Renal cortex interstitium (tissue), 15 donors: ENCODE measurements at places on chromosomes 12 and 14.

- no peak for DNase-seq
Measured at GRCh38 chr12:90261283-90261682, 552.6 kb upstream of the ATP2B1 start.

DNA sequence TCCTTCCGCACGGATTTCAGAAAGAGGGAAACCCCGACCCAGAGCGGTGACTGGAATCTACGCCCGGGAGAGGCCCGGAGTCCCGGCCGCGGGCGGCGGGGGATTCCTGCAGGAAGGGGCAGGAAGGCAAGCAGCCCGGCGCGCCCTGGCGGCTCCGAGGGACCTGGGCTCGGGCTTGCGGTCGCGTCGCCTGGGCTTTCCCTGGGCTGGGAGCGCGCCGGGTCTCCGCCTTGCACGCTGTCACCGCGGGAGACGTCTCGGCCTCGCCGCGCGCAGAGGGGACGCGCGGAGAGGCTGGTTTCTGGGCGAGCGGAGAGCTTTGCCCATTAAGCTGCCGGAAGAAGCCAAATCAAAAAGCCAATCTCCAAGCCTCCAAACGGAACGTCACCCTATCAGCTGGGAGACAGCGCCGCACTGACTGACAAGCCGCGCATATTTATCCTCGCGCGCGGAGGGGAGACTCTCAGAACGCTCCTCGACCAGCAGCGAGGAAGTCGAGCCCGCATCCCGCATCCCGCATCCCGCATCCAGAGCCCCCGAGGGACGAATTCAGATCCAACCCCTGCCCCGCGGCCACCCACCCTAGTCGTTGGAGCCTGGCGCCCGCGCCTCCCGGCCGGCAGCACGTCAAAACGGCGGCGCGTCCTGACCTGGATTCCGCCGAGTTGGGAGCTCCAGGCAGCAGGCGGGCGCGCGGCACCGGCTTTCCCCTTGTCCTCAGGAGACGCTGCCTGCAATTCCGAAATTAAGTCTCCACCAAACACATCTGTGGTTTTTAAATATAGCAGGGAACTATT lies at the start of gene SLC8A3:
Gene SLC8A3, minus strand, starts transcription at position 293 of the 797 bp plus-strand sequence. CDS start 20,529 bp downstream, outside the sequence.
- peak; percentile 28 for DNase-seq

DNA sequence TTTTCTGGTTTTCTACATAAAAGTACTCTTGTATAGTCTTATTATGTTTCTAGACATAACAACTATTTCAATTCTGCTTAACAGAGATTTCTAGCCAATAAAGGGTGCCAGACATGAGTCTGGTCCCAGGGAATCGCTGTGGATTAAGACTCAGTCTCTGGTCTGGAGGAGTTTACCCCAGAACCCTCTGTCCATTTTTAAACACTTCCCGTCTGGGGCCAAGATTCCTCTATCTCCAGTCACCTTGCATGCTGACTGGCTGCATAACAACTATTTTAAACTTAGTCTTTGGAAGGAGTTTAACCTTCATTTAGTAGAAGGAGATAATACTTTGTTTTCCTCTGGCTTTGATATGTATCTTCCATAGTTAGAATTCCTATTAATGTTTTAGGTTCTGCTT lies 163.1 kb upstream of the IFNG-AS1 start:
- DNase-seq, result no peak

DNA sequence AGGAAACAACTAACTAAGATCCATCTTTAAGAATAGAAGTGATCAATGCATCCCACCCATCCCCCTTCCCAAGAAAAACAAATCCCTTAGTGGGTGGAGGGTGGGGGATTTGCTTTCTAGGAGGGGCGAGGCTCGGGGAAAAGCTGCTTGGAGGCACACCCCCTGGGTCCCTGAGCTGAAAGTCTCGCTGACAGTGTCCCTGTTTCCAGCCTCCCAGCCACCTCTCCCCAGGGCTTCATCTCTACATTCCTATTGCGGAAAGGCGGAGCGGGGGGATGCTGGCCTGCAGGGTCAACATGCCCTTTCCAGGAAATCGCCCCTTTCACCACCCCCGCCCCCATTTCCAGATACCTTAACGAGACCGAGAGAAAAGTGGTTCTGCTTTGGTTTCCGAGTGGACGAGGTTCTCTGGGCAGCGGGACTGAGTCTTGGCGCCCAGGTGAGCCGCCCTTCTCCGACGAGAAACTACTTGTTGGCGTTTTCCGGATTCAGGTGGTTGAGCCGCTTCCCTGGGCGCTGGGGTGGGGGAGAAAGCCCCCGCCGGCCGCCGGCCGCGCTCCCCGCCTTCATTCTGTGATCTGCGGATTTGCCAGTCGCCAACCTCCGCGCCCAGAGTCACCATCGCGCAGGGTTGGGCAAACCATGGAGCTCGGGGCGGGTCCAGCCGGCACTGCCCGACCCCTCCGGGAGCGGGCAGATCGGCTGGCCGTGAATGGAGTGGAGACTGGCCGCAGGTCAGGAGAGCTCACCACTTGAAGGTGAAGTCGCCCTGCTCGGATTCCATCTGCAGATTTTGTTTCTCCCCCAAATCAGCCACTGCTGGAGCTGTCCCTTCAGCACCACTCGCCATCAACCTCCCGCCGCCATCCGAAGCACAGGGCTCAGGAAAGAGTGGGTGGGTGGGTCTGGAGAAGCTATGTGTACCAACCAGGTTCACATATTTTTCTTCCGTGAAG lies 505 bp downstream of the KCNC2 start:
- peak; percentile 54 for DNase-seq

DNA sequence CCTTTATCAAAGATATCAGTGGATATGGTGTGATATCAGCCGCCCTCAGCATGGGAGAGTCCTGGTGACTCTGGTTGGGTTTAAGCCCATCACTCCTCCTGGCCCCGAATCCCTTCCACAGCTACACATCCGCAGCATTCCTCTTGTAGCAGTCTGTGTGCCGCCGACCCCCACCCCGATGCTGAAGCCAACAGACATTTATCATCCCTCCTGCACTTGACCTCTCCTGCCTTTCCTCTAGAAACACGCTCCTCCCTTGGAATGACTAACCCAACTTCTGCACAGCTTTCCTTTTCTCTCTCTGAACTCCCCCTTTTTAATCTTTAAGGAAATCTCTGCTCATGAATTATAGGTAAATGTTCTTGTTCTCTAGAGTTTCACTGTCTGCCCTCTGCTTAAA lies 250.9 kb upstream of the FOXN3 start:
- peak; percentile 36 for DNase-seq

- no peak for DNase-seq
Measured at GRCh38 chr14:104998801-104999200, 13.2 kb downstream of the CLBA1 start.

DNA sequence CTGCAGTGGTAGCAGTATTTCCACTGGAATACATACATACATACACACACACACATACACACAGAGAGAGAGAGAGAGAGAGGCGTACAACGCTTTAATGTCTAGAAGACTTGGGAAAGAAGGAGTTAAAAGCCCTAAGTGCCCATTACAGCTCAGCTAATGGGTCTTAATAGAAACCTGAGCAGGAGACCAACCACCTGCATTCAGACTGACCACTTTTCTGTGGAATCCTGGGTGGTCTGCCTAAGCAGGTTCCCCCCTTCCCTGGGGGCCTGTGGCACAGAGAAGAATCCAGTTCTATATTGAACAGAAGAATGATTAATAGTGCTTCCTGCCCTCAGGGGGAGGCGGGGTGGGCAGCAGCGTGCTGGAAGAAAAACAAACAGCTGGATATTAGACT lies 312.4 kb upstream of the PRKD1 start:
- no peak for DNase-seq

DNA sequence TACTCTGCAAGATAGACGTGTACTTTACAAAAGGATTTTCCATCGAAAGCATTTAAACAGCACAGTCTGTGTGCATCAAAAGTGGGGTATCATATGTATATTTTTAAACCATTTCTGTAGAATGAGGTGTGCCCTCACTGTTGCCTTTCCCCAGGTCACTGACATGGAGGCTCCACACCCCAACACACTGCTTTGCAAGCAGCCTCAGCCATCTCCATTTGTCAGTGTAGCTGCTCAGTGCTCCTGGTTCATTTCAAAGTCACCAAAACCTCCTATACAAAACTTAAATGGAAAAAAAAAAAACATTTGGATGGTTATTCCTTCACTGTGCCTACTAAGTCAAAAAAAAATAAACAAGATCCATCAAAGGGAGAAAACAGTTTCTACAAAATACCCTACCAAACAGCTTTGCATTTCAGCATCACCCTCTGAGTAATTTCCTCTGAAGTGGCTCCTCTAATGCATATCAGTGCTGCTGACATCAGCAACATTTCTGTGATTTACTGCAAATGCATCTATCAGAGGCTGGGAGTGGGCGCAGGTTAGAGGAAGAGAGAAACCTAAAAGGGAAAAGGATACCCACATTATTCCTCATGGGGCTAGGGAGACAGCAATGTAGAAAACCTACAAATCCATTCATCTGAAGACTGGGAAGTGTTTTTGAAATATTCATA lies 46.0 kb downstream of the KCNK10 start:
- no peak for DNase-seq

DNA sequence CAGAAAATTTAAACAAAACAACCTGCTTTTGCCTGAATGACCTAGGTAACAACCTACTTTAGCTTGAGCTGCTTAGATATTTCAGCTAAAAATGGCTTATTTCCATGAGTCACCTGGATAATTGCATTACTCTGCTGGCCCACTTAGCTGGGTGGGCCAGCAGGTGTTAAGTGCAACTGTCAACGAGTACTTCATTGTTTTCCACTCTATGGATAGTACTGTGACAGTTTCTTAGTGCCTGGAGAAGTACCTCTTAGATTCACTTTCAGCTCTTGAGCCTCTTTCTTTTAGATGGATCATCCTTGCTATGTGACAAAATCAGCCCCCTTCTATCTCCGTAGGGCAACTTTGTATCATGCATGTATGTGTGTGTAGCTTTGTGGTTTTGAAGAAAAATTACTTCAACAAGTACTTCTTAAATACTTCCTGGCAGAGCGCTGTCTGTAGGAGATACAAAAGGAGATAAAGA lies 368.2 kb upstream of the ATP2B1 start:
- no peak for DNase-seq

DNA sequence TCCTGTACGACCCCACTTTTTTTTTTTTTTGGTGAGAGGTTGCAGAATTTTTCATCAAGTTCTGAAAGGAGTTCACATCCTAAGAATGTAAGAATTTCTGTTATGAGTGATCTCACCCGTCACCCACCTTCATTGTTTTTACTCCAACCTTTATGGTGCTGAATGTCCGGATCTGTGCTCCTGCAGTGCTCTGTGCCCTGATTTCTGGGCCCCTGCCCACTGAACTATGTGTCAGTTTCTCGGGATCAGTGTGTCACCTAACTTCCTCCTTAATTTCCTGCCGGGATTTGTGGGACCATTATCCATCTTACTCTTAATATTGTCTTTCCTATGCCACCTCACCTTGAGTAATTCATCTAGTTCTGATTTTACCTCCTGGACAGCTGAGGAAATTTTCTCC lies 11.6 kb downstream of the RASSF8 start:
- DNase-seq, result no peak

GRCh38 chr12:121889274-121889624 lies 659 bp downstream of the PSMD9 start:
- DNase-seq, result no peak

DNA sequence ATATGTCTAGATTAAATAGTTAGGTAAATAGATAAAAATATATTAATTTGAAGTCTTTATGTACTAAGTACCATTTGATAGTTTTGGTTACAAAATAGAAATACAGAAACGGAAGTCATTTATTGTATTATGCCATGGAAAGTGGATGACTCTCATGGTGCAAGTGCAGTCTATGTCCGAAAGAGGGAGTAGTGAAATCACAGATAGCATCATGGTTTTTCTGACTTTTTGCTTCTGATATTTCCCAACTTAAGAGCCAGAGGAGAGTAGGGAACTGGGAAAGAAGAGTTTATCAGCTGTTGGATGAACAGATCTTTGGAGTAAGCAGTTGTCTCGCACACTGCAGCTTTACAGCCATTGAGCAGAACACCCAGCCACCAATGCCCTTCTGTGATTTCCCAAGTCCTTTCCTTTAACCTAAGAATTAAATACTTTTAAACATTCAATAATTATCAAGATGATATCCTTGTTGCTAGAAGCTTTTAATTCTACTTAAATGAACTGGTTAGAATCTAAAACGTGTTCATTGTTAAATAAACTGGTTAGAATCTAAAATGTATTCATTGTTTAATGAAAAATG lies 18.4 kb upstream of the SRGAP1 start:
- no peak for DNase-seq

- DNase-seq, result no peak
Measured at GRCh38 chr12:59517522-59517921, 78.3 kb upstream of the SLC16A7 start.

- DNase-seq, result no peak
Measured at GRCh38 chr12:121981456-121981855, 40.2 kb upstream of the BCL7A start.

GRCh38 chr12:99752740-99753139 lies 105.2 kb downstream of the GARIN6 start:
- DNase-seq, result no peak

DNA sequence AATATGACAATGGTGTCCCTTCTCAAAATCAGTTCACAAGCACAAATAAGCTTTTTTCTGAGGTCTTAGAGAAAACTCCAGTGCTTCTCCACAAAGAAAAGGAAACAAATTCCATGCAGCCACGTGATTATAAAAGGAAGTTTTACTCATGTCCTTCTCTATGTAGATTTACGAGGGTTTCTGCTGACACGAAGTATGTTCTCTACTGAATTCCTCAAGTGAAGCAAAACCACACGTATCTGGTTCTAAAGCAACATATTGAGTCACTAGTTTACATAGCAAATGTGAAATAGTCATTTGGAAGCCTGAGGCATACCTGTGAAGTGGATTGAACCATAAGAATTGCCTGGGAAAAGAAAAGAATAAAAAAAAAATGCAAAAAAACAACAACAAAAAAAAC lies 31.9 kb downstream of the BMP4 start:
- no peak for DNase-seq

DNA sequence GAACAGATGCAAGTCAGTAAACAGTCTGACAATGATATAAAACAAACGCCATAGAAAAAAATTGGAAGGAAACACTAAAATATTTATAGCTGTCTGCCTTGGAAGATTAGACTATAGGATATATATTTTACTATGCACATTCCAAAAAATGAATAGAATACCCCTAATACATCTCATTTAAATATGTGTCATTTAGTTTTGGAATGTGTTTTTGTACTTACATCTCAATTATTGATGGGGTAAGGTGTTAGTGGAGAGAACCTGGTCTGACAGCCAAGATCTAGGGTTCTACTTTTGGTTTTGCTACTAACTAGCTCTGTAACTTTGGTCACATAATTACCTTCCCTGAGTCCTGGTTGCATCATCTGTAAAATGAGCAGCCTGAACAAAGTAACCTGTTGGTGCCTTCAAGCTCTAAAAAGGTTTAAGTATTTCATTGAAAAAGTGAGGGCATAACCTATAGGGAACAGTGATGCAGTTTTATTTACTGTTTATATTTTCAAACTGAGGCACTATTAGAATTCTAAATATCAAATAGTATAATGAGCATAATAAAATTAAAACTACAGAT lies 28.6 kb upstream of the SLC6A13 start:
- DNase-seq, result no peak

DNA sequence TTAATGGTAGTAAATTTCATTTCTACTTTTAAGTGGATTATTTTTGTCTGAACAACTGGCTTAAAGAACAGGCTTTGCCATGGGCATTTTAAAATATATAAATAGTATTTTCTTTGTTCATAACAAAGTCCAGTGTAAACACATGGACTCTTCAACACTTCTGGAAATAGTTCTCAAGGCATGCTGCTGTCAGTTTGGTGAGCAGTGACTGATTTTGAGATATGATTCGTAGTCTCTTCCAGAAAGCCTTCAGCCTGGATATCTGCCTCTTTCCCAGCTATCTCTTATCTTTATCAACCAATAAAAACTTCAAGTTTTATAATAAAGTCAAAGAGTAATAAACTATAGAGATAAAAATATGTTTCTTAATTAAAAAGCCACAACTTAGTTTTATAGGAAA lies 110.7 kb downstream of the NAV3 start:
- DNase-seq, result no peak

- no peak for DNase-seq
Measured at GRCh38 chr12:106709068-106709511, 65.4 kb upstream of the RIC8B start.
